Globus pallidus (tissue), 1 donor: ENCODE measurements at places on chromosomes 12 and 14.

- no peak for DNase-seq
Measured at GRCh38 chr14:58736606-58737005, 98.8 kb downstream of the DACT1 start.

- no peak for DNase-seq
Measured at GRCh38 chr12:54222609-54223008, 33.8 kb upstream of the SMUG1 start.

- no peak for DNase-seq
Measured at GRCh38 chr14:94163796-94164195, 10.3 kb upstream of the PPP4R4 start.

DNA sequence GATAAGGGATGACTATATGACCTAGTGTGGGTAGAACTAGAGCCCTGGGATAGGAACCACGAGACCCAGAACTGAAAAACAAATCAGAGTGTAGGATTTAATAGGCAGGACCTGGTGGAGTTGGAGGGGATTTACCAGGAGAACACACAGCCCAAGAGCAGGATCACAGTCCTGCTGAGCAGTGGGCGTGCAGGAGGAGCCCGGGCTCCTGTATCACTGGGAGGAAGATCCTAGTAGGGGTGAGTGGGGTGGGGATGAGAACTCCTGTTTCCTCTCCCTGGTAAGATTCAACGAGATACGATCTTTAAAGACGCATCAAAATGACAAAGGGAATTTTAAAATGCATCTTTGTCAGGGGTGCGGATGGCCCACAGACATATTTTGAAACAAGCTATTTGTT, 220.1 kb downstream of the GALC start:
- no peak for DNase-seq

DNA sequence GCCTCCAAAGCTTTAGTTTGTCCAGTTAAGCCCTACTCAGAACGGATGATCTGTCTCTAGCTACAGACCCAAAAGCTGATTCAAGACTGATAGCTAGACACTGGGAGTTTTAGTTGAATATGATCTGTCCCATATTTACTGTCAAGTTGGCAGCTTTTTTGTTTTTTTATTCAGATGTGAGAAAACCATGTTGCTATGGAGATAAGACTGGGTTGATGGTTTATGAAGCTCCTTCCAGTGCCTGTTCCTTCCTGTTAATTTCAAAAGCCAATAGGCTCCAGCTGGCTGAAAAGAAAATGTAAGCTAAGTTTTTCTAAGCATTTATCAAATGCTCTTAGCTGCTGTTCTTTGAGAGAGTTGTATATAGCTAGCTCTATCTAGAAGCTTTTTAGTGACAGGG, 4.7 kb downstream of the DYNLL1 start:
- no peak for DNase-seq

- DNase-seq = no peak
Measured at GRCh38 chr14:64089920-64090319, 204.3 kb downstream of the ESR2 start.

DNA sequence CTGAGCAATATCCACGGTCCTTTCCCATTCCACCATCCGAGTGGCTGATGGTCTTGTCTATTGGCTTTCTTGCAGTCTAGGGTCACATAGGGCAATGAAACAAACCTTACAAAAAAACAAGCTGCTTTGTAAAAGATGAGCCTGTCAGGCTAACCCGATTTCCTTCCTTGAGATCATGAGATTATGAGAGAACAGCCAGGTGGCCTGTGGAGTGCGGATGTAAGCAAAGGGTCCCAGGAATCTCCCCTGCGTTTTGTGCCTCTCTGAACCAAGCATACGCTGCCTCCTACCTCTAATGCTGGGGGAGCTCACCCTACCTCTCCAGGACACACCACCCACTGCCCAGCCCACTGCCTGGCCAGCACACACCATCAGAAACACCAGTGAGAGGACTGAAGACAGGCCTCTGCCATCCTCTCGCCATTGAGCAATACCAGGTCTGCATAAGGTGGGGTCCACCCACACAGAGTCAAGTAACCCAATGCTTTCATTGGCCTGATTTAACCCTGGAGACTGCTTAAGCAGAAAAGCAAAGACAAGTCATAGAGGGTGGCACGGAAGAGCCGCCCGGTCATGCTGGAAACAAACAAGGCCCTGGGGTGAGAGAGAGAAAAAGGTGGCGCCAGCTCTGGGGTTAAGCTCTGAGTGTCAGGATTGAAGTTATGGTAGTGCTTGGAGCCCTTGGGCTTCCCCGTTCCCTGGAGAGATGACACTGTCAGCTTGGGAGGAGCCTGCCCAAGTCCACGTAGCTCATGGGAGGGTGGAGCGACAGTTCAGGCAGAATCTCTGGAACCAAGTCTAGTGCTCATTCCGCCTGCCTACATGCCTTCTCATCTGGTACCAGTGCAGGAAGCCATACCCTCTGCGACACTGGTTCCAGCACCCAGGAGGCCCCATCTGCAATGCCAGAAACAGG, 46.6 kb downstream of the CALM1 start:
- no peak for DNase-seq

GRCh38 chr14:69581316-69581935, 6.8 kb upstream of the CCDC177 start:
- no peak for DNase-seq

GRCh38 chr14:95309261-95310051, 10.3 kb downstream of the CLMN start:
- no peak for DNase-seq

DNA sequence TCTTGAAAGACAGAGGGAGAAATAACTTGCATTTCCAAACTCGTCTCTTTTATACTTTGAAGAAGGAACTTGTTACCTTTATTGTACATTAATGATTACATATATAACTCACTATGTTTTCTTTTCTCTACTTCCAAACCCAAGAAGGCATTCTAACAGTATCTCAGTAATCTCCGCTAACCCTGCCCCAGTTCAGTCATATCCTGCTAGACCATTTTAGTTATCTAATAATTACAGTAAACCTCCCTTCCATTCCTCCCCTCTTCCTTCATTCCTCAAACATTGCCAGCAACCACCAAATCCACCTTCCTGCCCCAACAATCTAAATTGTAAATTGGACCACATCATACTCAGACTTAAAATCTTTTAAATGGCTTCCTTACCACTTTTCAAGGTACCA, 30.6 kb downstream of the STK38L start:
- DNase-seq = no peak

DNA sequence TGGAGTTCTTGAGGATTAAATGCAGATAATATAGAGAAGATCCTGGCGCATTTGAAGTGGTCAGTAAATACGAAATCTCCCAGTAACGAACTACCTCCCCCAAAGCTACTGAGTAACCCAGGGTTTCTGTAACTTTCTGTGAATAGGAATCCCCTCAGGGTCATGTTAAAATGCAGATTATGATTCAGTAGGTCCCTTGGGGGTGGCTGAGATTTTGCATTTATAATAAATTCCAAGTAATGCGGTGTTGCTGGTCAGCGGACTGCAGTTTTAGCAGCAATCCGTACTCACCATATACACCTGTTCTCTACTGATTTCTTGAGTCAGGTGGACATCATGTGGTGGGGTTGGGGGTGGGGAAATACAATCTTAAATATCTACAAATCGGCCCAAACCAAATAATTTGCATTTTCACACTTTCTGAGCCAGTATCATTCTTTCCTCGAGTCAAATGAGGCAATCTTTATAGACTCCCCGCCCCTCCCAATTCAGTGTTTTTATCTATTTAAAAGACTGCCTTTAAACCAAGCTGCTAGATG, 868 bp downstream of the SPATA7 start:
- DNase-seq = no peak

- no peak for DNase-seq
Measured at GRCh38 chr14:68602507-68602906, 190.4 kb downstream of the ZFP36L1 start.

DNA sequence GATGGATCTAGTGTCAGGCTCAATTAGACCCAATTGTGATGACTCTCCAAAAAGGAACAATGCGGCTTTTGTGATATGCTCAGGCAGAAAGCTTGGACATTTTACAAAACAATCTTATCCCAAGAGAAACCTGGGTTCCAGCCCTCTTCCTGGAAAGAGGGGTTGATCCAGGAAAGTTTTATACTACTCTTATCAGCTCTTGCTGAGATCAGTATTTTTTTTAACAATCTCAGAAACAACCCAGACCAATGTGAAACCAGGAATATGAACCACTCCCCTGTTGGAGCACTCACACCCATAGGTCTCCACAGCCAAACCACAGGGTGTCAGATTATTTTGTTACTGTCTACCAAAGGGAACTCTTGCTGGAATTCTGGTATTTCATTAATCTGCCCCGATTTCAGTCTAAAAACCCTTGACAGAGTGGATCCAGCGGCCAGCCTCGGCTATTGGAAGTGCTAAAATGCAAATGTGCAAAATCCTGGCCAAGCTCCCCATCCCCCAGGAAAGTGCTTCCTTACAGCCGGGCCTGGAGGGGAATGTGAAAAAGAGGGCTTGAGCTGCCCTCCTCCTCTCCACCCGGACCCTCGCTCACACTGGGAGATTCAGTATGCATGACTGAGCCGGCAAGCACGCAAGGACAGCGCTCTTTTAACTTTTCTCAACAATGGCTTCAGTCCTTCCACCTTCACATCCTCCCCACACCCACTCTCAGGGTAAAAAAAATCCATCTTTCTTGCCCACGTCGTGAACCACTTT, 4.0 kb downstream of the FBXL14 start:
- DNase-seq = peak; percentile 87

- no peak for DNase-seq
Measured at GRCh38 chr14:104830781-104831180, 29.9 kb downstream of the ZBTB42 start.

DNA sequence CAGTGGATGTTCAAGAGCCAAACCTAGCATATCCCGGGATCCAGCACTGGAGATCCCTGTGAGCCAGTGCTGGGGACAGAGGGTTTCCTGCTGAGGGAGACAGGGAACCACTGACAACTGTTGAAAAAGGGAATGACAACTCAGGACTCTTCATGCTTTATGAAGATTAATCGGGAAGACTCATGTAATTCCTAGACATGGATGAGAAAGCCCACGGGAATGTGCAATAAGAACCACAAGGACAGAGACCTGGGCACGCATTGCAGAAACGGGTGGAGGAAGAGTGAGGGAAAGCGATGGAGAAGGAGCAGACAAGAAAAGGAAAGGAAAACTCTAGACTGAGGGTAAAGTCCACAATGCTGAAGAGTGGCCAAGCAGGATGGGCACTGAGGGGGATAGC, 296.0 kb downstream of the PCNX1 start:
- DNase-seq = no peak

GRCh38 chr14:45526715-45527549, 273.9 kb upstream of the MIS18BP1 start:
- peak; percentile 16 for DNase-seq

GRCh38 chr14:102802834-102803523, 25.7 kb downstream of the TRAF3 start:
- no peak for DNase-seq

- no peak for DNase-seq
Measured at GRCh38 chr12:52946334-52946733, 2.6 kb upstream of the KRT18 start.

- DNase-seq = no peak
Measured at GRCh38 chr12:97813301-97813700, 350.7 kb downstream of the RMST start.

DNA sequence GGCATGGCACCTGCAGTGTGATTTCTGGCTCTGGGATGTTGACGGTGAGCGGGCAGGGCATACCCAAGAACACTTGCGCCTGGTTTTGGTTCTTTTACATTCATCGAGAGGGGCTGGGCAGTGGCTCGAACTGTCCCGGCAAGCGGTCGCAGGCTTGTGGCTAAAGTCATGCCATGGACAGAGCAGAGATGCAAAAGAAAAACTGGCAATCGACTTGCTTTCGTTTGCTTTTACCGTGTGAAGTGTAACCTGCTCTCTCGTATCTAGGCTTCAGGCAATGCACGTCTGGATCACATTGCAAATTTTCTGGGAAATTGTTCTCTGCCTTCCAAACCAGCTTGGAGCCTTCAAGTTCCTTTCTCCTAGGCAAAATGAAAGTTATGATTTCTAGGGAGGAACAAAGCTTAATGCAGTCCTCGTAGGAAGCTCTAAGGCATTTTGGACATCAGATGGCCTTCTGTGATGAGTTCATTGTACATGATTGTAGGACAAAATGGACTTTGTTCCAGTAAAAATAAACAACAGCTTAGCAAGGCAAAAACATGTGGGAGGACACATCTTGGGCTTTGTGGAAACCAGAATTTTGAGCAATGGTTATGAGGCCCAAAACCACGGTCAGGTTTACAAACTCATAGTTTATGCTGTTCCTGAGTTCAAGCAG, 18.3 kb downstream of the ADGRD1 start:
- no peak for DNase-seq

- DNase-seq = no peak
Measured at GRCh38 chr12:26535826-26536225, 297.2 kb downstream of the ITPR2 start.

GRCh38 chr12:90331821-90332220, 623.2 kb downstream of the CCER1 start:
- no peak for DNase-seq

DNA sequence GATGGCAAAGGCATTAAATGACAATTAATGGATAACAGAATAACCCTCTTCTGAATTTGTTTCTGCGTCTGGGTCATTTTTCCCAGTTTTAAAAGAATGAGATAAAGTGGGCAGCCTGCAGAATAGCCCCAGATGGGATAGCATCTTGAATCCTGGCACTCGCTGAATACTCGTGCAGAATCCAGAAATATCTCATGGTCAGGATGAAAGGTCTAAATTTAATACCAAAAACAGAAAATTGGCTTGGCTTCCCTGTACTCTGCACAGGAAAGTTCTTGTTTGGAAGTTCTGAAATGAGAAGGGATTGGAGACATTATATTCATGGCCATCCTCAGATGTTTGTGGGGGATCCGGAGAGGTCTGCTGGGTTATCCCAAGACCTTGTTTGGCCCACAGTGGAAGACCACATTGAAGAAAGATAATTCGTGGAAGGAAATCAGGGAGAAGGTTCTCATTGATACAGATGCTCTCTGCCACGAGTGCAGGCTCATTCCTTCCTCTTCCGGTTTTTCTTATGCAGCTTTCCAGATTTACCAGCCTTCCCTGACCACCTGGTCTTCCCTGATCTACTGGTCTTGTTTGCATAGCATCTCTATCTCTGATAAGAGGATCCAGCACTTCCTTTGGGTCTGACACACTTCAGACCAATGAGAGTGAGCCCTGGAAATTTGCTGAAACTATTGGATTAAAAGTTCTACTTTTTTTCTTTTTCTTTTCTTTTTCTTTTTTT, 6.0 kb upstream of the IFT81 start:
- no peak for DNase-seq

DNA sequence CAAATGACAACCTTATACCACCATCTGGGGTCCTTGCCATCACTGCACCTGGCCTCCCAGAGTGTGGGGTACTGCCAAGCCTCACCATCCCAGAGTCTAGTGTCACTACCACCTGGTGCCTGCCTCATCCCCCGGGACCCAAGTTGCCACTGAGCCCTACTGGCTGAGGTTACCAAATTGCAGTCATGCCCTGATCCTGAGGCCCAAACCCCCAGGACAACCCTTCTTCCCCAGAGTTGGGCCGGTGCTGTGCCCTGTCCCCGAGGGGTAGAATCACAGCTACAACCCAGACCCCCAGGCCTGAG, 8.4 kb upstream of the SFSWAP start:
- no peak for DNase-seq

- DNase-seq = no peak
Measured at GRCh38 chr14:69037790-69038454, 58.8 kb upstream of the ACTN1 start.

GRCh38 chr12:32292151-32292550, 107.2 kb upstream of the FGD4 start:
- DNase-seq = no peak

- no peak for DNase-seq
Measured at GRCh38 chr14:64688811-64689281, 15.4 kb upstream of the PLEKHG3 start.
